Natural killer cell (primary cell): ENCODE measurements at places on chromosomes 4 and X.

- DNase-seq, result no peak
Measured at GRCh38 chr4:4791299-4792111, 68.0 kb upstream of the MSX1 start.

GRCh38 chr4:76219299-76220055 lies 5.9 kb upstream of the SCARB2 start:
- DNase-seq, result no peak

- no peak for DNase-seq
Measured at GRCh38 chr4:149794352-149794751, 21.3 kb downstream of the IQCM start.

GRCh38 chrX:127596882-127597281 lies 455.3 kb downstream of the ACTRT1 start:
- no peak for DNase-seq

GRCh38 chr4:48635310-48635709 lies 144.8 kb downstream of the FRYL start:
- DNase-seq, result no peak
